Dorsolateral prefrontal cortex (tissue), 122 donors: ENCODE measurements at places on chromosomes 5 and 9. TPM values are rescaled to one million over a fixed set of nuclear protein-coding genes. Genes with fewer than 3 reads are reported as not detected.

- peak; percentile 81 for DNase-seq
Measured at GRCh38 chr5:138819081-138819480, 56.1 kb downstream of the LRRTM2 start.

- DNase-seq = no peak
Measured at GRCh38 chr5:138523406-138523805, 19.6 kb downstream of the ETF1 start.

DNA sequence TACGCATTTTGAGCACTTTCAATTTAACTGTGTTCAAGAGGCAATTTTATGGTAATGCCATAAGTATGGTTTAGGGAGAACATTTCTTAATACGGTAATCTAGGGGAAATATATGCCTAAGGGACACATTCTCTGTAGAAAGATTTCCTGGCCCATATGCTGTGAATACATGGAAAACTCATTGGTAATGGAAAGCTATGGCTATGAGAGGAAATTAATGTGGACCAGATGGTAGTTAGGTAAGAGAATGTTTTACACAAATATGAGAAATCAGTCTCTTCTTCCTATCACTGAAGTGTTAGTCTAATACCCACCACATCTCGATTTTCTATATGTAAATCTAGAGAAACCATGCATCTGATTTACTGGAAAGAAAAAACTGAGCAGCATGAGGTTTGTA lies 105.0 kb downstream of the SEMA6A start:
- no peak for DNase-seq

Gene MTREX
- 60.3 TPM for total RNA-seq

DNA sequence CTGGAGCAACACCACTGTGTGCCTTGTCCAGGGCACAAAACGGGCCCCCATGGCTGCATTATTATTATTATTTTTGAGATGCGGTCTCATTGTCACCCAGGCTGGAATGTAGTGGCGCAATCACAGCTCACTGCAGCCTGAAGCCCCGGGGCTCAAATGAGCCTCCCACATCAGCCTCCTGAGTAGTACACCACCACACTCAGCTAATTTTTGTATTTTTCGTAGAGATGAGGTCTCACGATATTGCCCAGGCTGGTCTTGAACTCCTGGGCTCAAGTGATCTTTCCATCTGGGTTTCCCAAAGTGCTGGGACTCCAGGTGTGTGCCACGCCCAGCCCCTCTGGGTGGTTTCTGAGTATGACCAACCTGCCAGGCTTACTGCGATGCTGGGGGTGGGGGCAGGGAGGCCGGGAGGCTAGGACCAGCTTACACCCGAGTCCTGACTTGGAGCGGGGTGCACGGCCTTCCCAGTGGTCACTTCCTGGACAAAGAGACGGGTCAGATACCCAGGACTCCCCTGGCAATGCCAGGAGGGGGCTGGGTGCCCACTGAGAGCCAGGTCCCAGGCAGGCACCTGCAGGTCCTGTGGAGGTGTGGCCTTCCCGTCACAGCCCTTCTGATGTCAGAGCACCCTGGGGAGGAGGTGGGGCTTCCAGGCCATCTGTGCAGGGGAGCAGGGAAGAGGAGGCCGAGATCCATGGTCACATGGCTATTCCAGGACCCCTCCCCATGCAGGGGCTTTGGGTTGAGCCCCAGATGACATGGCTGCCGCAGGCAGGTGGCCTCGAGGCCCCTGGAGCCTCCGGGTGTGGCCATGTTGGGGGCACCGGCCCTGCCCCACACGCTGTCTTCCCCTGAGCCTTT lies 8.3 kb upstream of the NRARP start:
- no peak for DNase-seq

Gene FAM221B
- total RNA-seq = not detected

- no peak for DNase-seq
Measured at GRCh38 chr9:17799369-17799768, 220.5 kb downstream of the SH3GL2 start.

- no peak for DNase-seq
Measured at GRCh38 chr5:67205981-67206380, 9.4 kb upstream of the CD180 start.
